ENCODE measurements at places on chromosomes 6 and 20. TPM values are rescaled to one million over a fixed set of nuclear protein-coding genes. Genes with fewer than 3 reads are reported as not detected.

DNA sequence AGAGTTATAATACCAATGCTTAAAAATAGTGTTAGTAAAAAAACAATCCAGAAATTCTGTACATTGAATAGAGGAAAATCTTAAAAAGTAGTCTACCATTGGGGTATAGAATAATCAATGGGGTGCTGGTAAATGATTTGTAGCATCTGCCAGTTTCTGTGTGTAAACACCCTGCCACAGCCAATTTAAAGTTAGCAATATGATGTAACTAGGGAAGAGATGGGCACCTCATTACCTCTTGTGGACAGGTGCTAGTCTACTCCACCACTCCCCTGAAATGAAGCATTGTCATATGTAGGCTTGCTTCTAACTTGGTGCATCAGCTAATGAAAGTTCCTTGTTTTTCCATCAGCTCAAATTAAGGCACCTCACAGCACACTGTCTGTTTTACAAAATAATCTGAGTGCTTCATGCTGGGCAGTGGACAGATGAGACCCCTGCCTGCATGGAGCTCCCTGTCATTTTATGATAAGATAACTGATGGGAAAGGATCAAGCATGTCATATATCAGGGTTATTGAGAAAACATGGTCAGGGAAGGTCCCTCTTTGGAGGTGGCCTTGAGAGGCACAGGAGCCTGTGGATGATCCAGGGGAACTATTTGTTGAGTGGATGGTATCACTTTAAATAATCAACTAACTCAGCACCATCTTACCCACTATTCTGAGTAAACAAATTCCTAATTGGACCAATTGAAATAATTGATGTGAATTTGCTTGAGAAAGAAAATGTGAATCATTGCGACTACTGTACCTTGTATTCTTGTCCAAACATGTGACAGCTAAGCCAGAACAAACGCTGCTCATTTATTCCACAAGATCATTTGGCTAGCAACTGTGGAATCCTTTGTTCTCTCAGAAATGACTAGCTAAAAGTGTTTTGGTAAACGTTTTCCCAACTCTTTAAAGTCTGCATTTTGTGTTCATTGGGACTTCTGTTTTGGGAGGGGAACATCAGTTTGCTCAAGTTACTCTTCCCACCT is 45.9 kb upstream of the CSE1L start:
- no peaks in the 10 kb centered on the region for H3K27me3 ChIP-seq
- no peak for DNase-seq
- no peak overlapping the region for H3K4me3 ChIP-seq

- no peak overlapping the region for H3K27ac ChIP-seq
- no peaks in the 10 kb centered on the region for H3K36me3 ChIP-seq
- peaks cover 18% of the 10 kb centered on the region for H3K27me3 ChIP-seq
- no peak overlapping the region for H3K4me3 ChIP-seq
Observed at GRCh38 chr6:40986364-40986763, 52.7 kb downstream of the UNC5CL start.

- H3K36me3 ChIP-seq: peaks cover 61% of the 10 kb centered on the region
- no peaks in the 10 kb centered on the region for H3K27me3 ChIP-seq
- peak overlapping the region; percentile 62 for H3K27ac ChIP-seq
- DNase-seq: no peak
Observed at GRCh38 chr20:41432746-41433145, 66.1 kb upstream of the EMILIN3 start.

DNA sequence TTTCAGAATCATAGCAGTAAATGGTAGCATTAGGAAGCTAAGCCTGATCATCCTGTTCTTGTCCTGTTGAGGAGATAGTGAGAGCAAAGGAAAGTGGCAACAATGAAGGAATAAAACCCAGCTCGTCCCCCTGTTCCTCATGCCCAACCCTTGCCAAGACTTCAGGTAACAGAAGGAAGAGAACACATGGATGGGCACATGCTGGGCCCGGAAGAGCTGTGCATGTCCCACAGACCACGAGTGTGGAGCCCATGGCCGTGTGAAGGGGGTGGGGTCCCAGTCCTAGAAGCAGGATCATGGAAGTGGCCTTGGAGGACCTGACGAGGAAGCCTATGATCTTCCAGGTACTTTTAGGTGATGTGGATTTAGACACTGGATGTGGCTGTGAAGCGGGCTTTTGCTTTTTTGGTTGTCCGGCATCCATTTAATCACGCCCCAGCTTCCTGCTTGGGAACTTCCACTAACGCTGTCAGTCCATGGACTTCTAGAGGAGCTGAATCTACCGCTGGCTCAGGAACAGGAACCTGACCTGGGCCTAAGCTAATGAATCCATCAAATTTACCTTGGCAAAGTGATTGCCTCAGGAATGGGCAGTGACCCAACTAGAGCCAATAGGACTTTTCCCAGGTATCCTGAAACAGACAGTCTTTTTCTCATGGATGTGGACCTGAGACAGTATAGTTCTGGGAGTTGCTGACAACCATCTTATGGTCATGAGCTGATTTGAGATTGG is 79.3 kb upstream of the ARMC2 start:
- no peaks in the 10 kb centered on the region for H3K36me3 ChIP-seq
- H3K27ac ChIP-seq: no peak overlapping the region
- no peaks in the 10 kb centered on the region for H3K27me3 ChIP-seq
- H3K4me1 ChIP-seq: peaks cover 6% of the 10 kb centered on the region
- no peak for DNase-seq
- no peak overlapping the region for H3K4me3 ChIP-seq

Gene TFAP2A
- not detected for total RNA-seq

GRCh38 chr20:420721-421574 is 12.8 kb downstream of the RBCK1 start:
- peaks cover 9% of the 10 kb centered on the region for H3K4me1 ChIP-seq
- no peak for DNase-seq
- H3K36me3 ChIP-seq: peaks cover 47% of the 10 kb centered on the region
- no peaks in the 10 kb centered on the region for H3K27me3 ChIP-seq
- peak overlapping the region; percentile 54 for H3K27ac ChIP-seq

Gene PPP1R16B
- 65.4 TPM for total RNA-seq

- H3K4me3 ChIP-seq: no peak overlapping the region
- H3K36me3 ChIP-seq: no peaks in the 10 kb centered on the region
- peaks cover 20% of the 10 kb centered on the region for H3K27me3 ChIP-seq
Observed at GRCh38 chr6:132130626-132131298, 179.6 kb upstream of the CCN2 start.

DNA sequence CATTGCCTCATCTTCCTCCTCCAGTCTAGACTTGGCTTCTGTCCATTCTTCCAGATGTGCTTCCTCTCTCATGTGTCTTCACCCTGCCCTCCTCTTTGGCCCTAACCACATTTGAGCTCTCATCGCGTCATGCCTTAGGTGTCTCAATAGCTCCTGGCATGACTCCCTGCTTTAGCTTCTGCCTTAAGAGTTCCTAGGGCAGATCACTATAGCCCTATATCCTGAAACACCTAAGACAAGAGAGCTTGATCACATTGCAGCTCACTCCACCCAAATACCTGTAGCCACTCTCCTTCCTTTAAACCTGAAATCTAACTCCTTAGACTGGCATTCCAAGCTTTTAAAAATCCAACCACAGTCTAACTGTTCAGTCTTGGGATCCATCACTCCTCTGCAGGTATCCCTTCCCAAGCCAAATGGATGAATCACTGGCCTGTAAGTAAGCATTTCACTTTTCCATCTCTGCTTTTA is 69.0 kb upstream of the STXBP5 start:
- no peak overlapping the region for H3K27ac ChIP-seq
- no peak overlapping the region for H3K4me3 ChIP-seq
- no peaks in the 10 kb centered on the region for H3K36me3 ChIP-seq
- H3K27me3 ChIP-seq: no peaks in the 10 kb centered on the region

DNA sequence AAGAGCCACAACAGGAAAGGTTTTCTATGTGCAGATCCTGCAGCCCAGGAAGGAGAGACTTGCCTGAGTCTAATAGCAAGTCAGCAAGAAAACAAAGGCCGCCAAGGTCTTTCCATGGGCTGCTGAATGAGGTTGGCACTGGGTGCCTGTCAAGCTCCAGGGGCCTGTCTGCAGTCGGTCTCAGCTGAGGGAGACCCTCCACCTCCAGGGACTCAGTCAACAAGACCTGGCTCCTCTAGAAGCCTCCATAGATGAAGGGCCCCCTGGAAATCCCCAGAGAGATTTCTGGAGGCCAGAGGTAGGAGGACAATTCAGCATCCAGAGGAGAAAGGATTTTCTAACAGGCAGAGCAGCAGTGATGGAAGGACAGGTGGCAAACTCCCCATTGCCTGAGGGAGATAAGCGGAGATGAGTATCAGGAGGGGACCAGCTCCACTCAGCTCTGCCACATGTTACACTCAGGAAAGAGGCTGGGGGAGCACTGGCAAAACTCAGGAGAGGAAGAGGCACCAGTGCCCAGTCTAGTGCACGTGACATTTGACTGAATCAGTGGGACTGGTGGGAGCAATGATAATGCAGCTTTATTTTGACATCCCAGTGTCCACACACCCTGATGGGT is 33.5 kb upstream of the FKBP1A start:
- H3K4me1 ChIP-seq: peaks cover 10% of the 10 kb centered on the region
- no peak overlapping the region for H3K4me3 ChIP-seq
- H3K27ac ChIP-seq: no peak overlapping the region
- H3K36me3 ChIP-seq: no peaks in the 10 kb centered on the region

DNA sequence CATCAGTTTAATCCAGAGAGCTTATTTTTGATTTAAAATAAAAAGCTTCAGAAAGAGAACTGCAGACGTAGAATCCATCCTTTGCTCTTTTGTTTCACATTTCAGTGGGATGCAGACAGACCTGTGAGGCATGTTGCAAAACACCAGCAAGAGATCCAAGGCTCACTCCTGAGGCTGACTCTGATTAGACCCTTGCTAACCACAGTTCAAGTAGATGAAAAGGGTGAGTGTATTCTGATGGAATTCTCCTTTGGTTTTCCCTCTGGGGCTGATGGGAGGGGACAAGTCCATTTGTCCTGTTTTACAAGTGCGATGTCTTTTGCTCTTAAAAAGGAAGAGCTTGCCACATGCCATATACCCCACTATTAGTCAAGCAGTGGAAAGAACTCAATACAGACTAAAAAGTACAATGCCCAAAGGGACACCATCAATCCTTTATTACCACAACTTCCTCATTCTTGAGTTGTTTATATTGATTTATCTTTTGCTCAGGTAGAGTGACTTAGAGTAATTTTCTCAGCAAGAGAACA is 772.7 kb downstream of the MAFB start:
- no peaks in the 10 kb centered on the region for H3K4me1 ChIP-seq
- no peak overlapping the region for H3K27ac ChIP-seq
- DNase-seq: no peak

Gene ZSCAN9
- total RNA-seq: 4.3 TPM

- H3K4me3 ChIP-seq: no peak overlapping the region
- H3K27ac ChIP-seq: no peak overlapping the region
- H3K36me3 ChIP-seq: peaks cover 7% of the 10 kb centered on the region
Observed at GRCh38 chr6:53845280-53846195, 50.7 kb downstream of the LRRC1 start.

Gene SCGN
- total RNA-seq: not detected

Gene GRM1
- total RNA-seq: not detected

DNA sequence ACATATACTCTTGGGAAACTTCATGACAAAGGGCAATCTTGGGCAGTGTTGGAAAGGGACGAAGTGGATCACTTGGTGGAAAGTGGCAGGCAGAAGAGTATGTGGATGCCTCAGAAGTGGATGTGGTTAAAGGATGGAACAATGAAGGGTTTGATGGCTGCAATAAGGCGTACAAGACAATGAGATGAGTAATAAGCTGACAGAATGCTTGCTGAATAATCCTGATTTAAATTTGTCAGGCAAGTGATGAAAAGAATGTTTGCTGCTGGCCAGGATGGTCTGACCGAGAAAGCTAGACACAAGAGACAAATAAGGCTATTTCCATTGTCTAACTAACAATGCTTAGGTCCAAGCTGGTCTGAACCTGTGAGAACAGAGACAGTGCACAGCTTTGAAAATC is 61.6 kb upstream of the CEP85L start:
- no peaks in the 10 kb centered on the region for H3K27me3 ChIP-seq
- no peak for DNase-seq
- peak overlapping the region; percentile 69 for H3K27ac ChIP-seq

- no peak overlapping the region for H3K27ac ChIP-seq
- H3K4me3 ChIP-seq: no peak overlapping the region
- H3K27me3 ChIP-seq: no peaks in the 10 kb centered on the region
- H3K4me1 ChIP-seq: peaks cover 4% of the 10 kb centered on the region
Observed at GRCh38 chr20:1567392-1568162, 10.1 kb upstream of the SIRPD start.

GRCh38 chr6:17933716-17934115 is 53.7 kb downstream of the KIF13A start:
- no peak for DNase-seq
- peaks cover 15% of the 10 kb centered on the region for H3K27me3 ChIP-seq
- H3K36me3 ChIP-seq: no peaks in the 10 kb centered on the region
- no peaks in the 10 kb centered on the region for H3K4me1 ChIP-seq
- H3K27ac ChIP-seq: no peak overlapping the region
- no peak overlapping the region for H3K4me3 ChIP-seq

- H3K4me1 ChIP-seq: peaks cover 12% of the 10 kb centered on the region
- no peak for DNase-seq
- no peaks in the 10 kb centered on the region for H3K27me3 ChIP-seq
- peaks cover 2% of the 10 kb centered on the region for H3K36me3 ChIP-seq
- no peak overlapping the region for H3K27ac ChIP-seq
Observed at GRCh38 chr6:130603391-130603790, 223.8 kb upstream of the SMLR1 start.

GRCh38 chr6:33790379-33790778 is 1.4 kb upstream of the LEMD2 start:
- H3K27me3 ChIP-seq: no peaks in the 10 kb centered on the region
- no peak overlapping the region for H3K27ac ChIP-seq
- H3K4me1 ChIP-seq: peaks cover 33% of the 10 kb centered on the region

- peak within 1 kb of the TSS; percentile 25 for H3K4me3 ChIP-seq
- no peak within 1 kb of the TSS for H3K27ac ChIP-seq
- H3K36me3 ChIP-seq: no peaks in the 10 kb centered on the region
- peak; percentile 11 for DNase-seq
Observed at GRCh38 chr6:165308926-165309731, at the start of gene C6orf118. TSS of gene C6orf118 (minus strand) at chr6:165309605. CDS start at chr6:165309586, 19 bp downstream.

- no peak overlapping the region for H3K27ac ChIP-seq
- no peaks in the 10 kb centered on the region for H3K27me3 ChIP-seq
- peaks cover 5% of the 10 kb centered on the region for H3K4me1 ChIP-seq
- no peak overlapping the region for H3K4me3 ChIP-seq
- H3K36me3 ChIP-seq: peaks cover 4% of the 10 kb centered on the region
Observed at GRCh38 chr6:138424004-138424904, 20.2 kb downstream of the HEBP2 start.

- no peaks in the 10 kb centered on the region for H3K36me3 ChIP-seq
- no peak for DNase-seq
- H3K4me1 ChIP-seq: peaks cover 5% of the 10 kb centered on the region
Observed at GRCh38 chr6:81614292-81614691, 138.2 kb downstream of the TENT5A start.

- no peak overlapping the region for H3K27ac ChIP-seq
- DNase-seq: no peak
- H3K4me3 ChIP-seq: no peak overlapping the region
- peaks cover 2% of the 10 kb centered on the region for H3K4me1 ChIP-seq
- H3K27me3 ChIP-seq: no peaks in the 10 kb centered on the region
- H3K36me3 ChIP-seq: no peaks in the 10 kb centered on the region
Observed at GRCh38 chr20:31817461-31817860, 1.7 kb upstream of the MYLK2 start.

Gene GSTA2
- total RNA-seq: not detected

- DNase-seq: no peak
- no peak overlapping the region for H3K4me3 ChIP-seq
- no peaks in the 10 kb centered on the region for H3K27me3 ChIP-seq
- H3K36me3 ChIP-seq: peaks cover 50% of the 10 kb centered on the region
- H3K4me1 ChIP-seq: peaks cover 54% of the 10 kb centered on the region
Observed at GRCh38 chr20:48709058-48709691, 118.6 kb downstream of the PREX1 start.

Data from activated naive CD8-positive, alpha-beta T cell treated with anti-CD3 and anti-CD28 coated beads for 36 hours (primary cell).